ENCODE measurements at places on chromosomes 3 and 15.

DNA sequence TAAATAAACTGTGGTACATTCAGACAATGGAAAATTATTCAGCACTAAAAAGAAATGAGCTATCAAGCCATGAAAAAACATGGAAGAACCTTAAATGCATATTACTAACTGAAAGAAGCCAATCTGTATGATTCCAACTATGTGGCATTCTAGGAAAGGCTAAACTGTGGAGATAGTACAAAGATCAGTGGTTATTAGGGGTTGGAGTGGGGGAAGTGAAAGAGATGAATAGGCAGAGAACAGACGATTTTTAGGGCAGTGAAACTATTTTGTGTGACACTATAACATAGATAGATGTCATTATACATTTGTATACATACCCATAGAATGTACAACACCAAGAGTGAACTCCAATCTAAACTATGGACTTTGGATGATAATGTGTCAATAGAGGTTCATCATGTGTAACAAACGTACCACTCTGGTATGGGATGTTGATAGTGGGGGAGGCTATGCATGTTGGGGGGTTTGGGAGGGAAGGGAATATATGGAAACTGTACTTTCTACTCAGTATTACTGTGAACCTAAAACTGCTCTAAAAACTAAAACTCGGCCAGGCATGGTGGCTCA, 29.0 kb downstream of the RAB27A start:
- no peak overlapping the region for H3K27ac ChIP-seq
- H3K4me3 ChIP-seq: no peak overlapping the region
- H3K36me3 ChIP-seq: peaks cover 9% of the 10 kb centered on the region
- H3K27me3 ChIP-seq: peaks cover 2% of the 10 kb centered on the region

GRCh38 chr15:47412136-47412535, 305.2 kb upstream of the SEMA6D start:
- H3K4me3 ChIP-seq: no peak overlapping the region
- no peak for DNase-seq
- H3K4me1 ChIP-seq: peaks cover 5% of the 10 kb centered on the region
- H3K27ac ChIP-seq: no peak overlapping the region
- no peaks in the 10 kb centered on the region for H3K27me3 ChIP-seq
- H3K36me3 ChIP-seq: no peaks in the 10 kb centered on the region

DNA sequence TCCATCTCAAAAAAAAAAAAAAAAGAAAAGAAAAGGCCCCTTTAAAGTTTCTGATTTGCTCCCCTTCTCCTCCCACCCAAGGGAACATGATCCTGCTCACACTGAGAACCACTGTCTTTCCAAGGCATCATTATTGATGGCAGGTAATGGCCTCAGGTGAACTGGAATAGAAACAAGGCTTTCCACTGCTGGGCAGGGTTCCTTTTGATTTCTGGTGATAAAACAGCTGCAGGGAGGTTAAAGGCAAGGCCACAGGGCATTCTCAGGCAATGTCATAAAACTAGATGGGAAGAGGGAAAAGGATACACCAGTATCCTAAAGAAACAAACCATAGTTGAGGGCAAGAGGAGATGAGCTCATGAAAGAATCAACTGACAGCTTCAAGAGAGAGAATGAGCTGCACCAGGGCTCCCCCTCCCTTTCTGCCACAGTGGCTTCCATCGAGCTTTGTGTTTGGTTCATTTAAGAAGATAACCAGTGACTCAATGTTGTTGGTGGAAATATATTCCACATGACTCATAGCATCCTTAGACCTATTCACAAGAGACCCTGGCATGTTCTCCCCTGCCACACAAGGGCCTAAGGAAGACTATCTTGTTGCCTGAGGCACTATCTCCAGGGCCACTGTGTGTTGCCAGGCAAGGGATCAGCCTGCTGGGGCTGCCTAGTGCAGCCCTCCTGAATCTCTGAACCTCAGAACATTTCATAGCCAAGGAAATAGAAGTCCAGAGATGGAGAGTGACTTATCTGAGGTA, 86.4 kb downstream of the WDR76 start:
- peaks cover 4% of the 10 kb centered on the region for H3K4me1 ChIP-seq
- H3K27me3 ChIP-seq: no peaks in the 10 kb centered on the region
- DNase-seq: no peak
- no peaks in the 10 kb centered on the region for H3K36me3 ChIP-seq

GRCh38 chr3:98912448-98912847, 11.0 kb upstream of the DCBLD2 start:
- no peak for DNase-seq
- no peaks in the 10 kb centered on the region for H3K4me1 ChIP-seq
- no peak overlapping the region for H3K4me3 ChIP-seq
- no peaks in the 10 kb centered on the region for H3K27me3 ChIP-seq
- H3K36me3 ChIP-seq: no peaks in the 10 kb centered on the region
- no peak overlapping the region for H3K27ac ChIP-seq

- no peak for DNase-seq
- H3K27ac ChIP-seq: no peak overlapping the region
These were observed 32.2 kb upstream of the SSR3 start for GRCh38 chr3:156586905-156587759.

DNA sequence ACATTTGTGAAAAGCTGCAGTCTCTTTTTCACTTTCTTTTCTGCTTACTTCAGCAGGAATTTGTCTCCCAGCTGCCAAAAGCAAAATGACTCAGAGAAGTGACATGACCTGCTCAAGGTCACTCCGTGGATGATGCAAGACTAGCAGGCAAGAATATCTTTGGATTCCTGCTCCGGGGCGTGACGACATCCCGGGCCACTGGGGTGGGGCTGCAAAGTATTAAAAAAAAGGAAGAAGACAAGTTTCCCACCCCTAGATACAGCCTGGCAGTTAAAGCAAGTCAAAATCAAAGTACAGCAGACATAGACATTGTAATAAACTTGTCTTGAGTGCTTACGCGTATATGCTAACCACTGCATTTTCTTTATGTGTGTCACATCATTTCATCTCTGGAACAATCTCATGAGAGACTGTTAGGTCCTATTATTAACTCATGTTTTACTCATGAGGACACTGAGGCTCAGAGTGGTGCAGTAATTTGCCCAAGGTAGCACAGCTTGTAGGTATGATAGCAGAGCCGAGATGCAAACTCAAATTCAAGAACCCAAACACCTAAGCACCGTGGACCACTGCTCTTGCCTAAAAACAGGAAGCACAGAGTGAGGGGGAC, 485.2 kb upstream of the PROK2 start:
- H3K27ac ChIP-seq: peak overlapping the region; percentile 38
- no peaks in the 10 kb centered on the region for H3K27me3 ChIP-seq
- no peaks in the 10 kb centered on the region for H3K36me3 ChIP-seq
- no peak overlapping the region for H3K4me3 ChIP-seq
- no peak for DNase-seq
- H3K4me1 ChIP-seq: peaks cover 57% of the 10 kb centered on the region

DNA sequence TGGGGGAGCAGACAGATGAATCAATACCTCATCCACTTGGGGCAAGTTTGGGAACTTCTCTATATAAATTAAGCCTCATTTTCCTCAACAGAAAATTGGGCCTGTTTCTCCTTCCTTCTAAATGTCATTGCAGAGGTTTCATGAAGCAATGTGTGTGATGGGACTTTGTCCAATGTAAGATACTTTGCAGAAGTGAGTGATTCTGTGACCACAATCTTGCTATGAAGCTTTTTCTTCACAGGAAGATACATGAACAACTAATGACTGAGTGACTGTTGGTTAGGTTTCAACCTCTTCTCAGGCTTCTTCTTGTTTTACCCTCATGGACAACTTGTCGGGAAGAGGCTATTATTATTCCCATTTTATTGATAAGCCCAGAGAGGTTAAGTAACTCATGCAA, 11.0 kb downstream of the TMEM45A start:
- H3K4me1 ChIP-seq: peaks cover 2% of the 10 kb centered on the region
- no peak overlapping the region for H3K4me3 ChIP-seq

- H3K27ac ChIP-seq: peak overlapping the region; percentile 8
- peaks cover 6% of the 10 kb centered on the region for H3K27me3 ChIP-seq
- H3K36me3 ChIP-seq: peaks cover 51% of the 10 kb centered on the region
- peaks cover 53% of the 10 kb centered on the region for H3K4me1 ChIP-seq
- peak overlapping the region; percentile 4 for H3K4me3 ChIP-seq
- DNase-seq: no peak
These were observed 122.4 kb upstream of the IL12A start for GRCh38 chr3:159866201-159866746.

GRCh38 chr3:179666436-179667035, 13.7 kb downstream of the USP13 start:
- peaks cover 7% of the 10 kb centered on the region for H3K27me3 ChIP-seq
- no peak overlapping the region for H3K27ac ChIP-seq
- peaks cover 38% of the 10 kb centered on the region for H3K4me1 ChIP-seq
- peaks cover 19% of the 10 kb centered on the region for H3K36me3 ChIP-seq
- DNase-seq: no peak

GRCh38 chr3:21621181-21621651, 129.8 kb downstream of the ZNF385D start:
- no peak for DNase-seq
- no peaks in the 10 kb centered on the region for H3K27me3 ChIP-seq
- no peaks in the 10 kb centered on the region for H3K36me3 ChIP-seq
- H3K27ac ChIP-seq: no peak overlapping the region
- H3K4me3 ChIP-seq: no peak overlapping the region
- no peaks in the 10 kb centered on the region for H3K4me1 ChIP-seq

- no peak overlapping the region for H3K27ac ChIP-seq
- H3K4me3 ChIP-seq: no peak overlapping the region
- H3K4me1 ChIP-seq: peaks cover 4% of the 10 kb centered on the region
These were observed 50.2 kb downstream of the ANXA2 start for GRCh38 chr15:60347480-60348049.

DNA sequence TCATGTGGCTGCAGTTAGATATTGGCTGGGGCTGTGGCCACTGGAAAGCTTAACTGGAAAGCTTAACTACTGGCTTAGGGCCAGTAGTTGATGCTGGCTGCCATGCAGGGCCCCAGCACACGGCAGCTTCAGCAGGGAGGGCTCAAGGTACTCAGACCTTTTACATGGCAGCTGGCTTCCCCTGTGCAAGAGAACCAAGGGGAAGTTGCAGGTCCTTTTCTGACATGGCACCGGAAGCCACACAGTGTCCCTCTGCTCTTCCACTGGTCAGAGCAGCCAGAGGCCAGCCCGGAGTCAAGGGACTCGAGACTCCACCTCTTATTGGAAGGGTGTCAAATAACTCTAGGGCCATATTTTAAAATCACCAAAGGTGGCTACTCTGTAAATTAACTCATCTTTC, 24.5 kb downstream of the CCR9 start:
- H3K4me3 ChIP-seq: no peak overlapping the region
- DNase-seq: no peak
- peaks cover 7% of the 10 kb centered on the region for H3K36me3 ChIP-seq

DNA sequence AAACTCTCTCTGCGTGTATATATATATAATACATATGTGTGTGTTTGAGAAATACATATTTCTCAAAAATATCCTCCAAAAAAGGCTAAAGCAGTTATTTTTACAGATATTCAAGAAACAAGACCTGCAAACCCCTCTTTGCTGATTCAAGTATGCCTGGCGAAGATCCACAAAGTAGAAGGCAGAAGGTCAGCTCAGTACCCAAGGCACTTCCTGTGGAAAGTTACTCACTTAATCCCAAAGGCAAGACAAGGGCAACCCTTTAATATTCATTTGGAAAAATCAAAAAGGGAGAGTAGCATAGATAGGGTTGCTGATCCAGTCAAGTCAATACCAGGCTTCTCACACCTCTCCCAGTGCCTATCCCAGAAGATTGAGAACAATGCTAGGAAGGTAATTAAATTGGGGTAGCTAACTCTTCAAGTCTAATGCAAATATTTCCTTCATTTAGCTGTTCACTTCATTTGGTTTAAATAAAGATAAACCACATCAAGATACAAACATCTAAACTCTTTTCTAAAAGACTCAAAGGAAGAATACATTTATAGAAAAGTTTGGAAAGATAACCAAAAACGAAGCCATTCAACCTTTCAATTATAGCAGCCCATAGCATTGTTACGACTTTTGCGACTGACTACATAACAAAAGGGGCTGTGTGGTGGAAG, 7.2 kb downstream of the COX17 start:
- no peak overlapping the region for H3K27ac ChIP-seq
- peaks cover 5% of the 10 kb centered on the region for H3K4me1 ChIP-seq
- H3K27me3 ChIP-seq: no peaks in the 10 kb centered on the region
- peaks cover 9% of the 10 kb centered on the region for H3K36me3 ChIP-seq
- DNase-seq: no peak

GRCh38 chr3:100548053-100548452, 55.6 kb downstream of the TMEM45A start:
- no peaks in the 10 kb centered on the region for H3K36me3 ChIP-seq
- no peak overlapping the region for H3K27ac ChIP-seq
- no peak overlapping the region for H3K4me3 ChIP-seq
- H3K27me3 ChIP-seq: no peaks in the 10 kb centered on the region
- no peaks in the 10 kb centered on the region for H3K4me1 ChIP-seq
- no peak for DNase-seq

DNA sequence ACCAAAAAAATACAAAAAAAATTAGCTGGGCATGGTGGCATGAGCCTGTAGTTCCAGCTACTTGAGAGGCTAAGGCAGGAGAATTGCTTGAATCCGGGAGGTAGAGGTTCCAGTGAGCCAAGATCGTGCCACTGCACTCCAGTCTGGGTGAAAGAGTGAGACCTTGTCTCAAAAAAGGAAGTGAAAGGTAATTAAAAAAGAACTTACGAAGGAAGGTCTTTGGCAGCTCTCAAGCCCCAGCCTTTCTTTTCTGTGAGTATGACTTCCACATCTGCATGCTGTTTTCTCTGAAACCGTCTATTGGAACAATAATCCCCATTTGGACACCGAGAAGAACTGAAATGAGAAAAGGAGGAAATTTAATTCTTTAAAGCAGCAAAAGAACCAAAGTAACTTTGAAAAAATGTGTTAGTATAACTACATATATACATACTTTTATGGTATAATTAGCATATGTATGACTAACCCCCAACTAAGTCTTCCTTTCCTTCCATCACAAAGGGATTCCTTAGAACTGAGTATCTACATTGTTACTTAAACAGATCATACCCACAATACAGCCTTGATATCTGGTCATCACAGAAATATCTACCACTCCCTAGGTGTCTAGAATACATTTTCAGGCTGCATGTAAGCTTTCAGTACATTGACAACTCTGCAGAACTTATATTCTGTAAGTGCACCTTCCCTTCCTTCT, 50.1 kb downstream of the SETD2 start:
- no peak overlapping the region for H3K27ac ChIP-seq
- peaks cover 2% of the 10 kb centered on the region for H3K27me3 ChIP-seq
- H3K4me1 ChIP-seq: peaks cover 4% of the 10 kb centered on the region
- DNase-seq: no peak
- no peak overlapping the region for H3K4me3 ChIP-seq

- H3K36me3 ChIP-seq: no peaks in the 10 kb centered on the region
- peaks cover 4% of the 10 kb centered on the region for H3K27me3 ChIP-seq
- peaks cover 9% of the 10 kb centered on the region for H3K4me1 ChIP-seq
- peak; percentile 82 for DNase-seq
- H3K27ac ChIP-seq: no peak overlapping the region
These were observed 2.0 kb downstream of the AHSG start for GRCh38 chr3:186614597-186615483.

GRCh38 chr3:151085889-151086483, 522 bp downstream of the MED12L start:
- no peak overlapping the region for H3K4me3 ChIP-seq
- H3K4me1 ChIP-seq: peaks cover 3% of the 10 kb centered on the region
- peaks cover 3% of the 10 kb centered on the region for H3K36me3 ChIP-seq
- peaks cover 3% of the 10 kb centered on the region for H3K27me3 ChIP-seq
- peak; percentile 52 for DNase-seq

GRCh38 chr3:109685084-109686079, 348.0 kb upstream of the DPPA4 start:
- no peak overlapping the region for H3K4me3 ChIP-seq
- H3K27me3 ChIP-seq: no peaks in the 10 kb centered on the region
- DNase-seq: no peak
- H3K36me3 ChIP-seq: no peaks in the 10 kb centered on the region
